Osteocyte (in vitro differentiated cells): ENCODE measurements at places on chromosomes 13 and 19. TPM values are rescaled to one million over a fixed set of nuclear protein-coding genes. Genes with fewer than 3 reads are reported as not detected.

CTXN1 gene
- 28.7 and 28.8 TPM in 2 replicates for total RNA-seq

C13orf42 gene
- total RNA-seq: not detected in 2 replicates

PTH2 gene
- total RNA-seq: not detected in 2 replicates

SHISA7 gene
- not detected in 2 replicates for total RNA-seq

STOML3 gene
- not detected in 2 replicates for total RNA-seq

DNA sequence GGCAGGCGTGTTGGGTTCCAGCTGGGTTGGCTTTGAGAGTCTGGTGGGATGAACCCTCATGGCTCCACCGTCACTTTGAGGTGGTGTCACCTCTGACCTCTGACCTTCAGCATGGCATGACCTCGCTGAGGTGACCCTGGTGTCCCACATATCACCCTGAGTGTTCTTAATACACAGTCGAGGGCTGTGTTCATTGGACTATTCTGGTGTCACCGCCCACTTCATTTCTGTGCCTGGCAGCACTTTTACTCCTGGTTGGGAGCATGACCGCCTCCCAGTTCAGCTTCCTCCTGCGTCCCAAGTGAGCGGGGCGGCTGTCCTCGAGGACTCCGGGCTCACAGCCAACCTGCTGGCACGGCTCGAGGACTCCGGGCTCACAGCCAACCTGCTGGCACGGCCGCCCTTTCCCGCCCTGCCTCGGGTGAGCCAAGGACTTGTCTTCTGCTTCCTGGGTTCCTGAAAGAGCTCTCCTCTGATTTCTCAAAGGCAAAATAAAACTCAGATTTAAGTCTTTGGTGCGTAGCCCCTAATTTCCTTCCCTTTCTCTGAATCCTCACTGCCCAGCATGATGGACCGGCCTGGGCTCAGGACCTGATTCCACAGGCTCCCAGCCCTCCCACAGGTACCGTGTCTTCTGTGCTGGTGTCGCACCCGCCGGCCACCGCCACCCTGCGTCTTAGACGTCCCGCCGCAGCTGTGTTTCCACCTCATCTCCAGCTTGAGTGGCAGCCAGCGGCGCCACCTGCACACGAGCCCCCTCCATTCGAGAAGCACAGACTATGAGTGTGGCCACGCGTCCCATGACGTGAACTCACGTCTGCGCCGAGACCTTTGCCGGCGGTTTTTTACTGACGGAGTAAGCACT, 10.4 kb downstream of the ATP4B start:
- peak; percentile 96 for DNase-seq
- peaks cover 27% of the 10 kb centered on the region for H3K4me1 ChIP-seq
- H3K36me3 ChIP-seq: no peaks in the 10 kb centered on the region
- H3K4me3 ChIP-seq: peak overlapping the region; percentile 29

- DNase-seq: no peak
- peaks cover 16% of the 10 kb centered on the region for H3K27me3 ChIP-seq
- no peaks in the 10 kb centered on the region for H3K36me3 ChIP-seq
- H3K27ac ChIP-seq: no peak overlapping the region
- H3K4me3 ChIP-seq: no peak overlapping the region
Observed at GRCh38 chr19:33290956-33291622, 11.2 kb downstream of the CEBPA start.

DNA sequence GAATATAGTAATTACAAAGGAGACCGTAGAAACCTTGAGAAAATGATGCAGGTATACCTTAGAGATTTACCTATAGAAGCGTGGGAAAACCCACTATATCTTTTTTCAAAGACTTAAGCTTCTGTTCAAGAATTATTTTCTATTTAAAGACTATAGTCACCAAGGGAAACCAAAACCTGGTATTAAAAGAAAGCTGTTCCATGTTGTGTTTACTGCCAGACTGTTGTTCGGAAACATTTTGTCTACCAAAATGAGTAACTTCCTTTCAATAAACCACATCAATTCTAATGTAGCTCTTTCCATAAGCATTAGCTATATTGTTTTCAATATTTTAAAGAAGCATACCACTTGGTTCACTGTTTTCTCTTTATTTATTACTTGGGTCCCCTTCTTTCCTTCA, 182.9 kb upstream of the SLITRK6 start:
- H3K27ac ChIP-seq: no peak overlapping the region
- no peak overlapping the region for H3K4me3 ChIP-seq
- no peak for DNase-seq
- H3K36me3 ChIP-seq: no peaks in the 10 kb centered on the region
- H3K27me3 ChIP-seq: no peaks in the 10 kb centered on the region
- H3K4me1 ChIP-seq: peaks cover 10% of the 10 kb centered on the region

DNA sequence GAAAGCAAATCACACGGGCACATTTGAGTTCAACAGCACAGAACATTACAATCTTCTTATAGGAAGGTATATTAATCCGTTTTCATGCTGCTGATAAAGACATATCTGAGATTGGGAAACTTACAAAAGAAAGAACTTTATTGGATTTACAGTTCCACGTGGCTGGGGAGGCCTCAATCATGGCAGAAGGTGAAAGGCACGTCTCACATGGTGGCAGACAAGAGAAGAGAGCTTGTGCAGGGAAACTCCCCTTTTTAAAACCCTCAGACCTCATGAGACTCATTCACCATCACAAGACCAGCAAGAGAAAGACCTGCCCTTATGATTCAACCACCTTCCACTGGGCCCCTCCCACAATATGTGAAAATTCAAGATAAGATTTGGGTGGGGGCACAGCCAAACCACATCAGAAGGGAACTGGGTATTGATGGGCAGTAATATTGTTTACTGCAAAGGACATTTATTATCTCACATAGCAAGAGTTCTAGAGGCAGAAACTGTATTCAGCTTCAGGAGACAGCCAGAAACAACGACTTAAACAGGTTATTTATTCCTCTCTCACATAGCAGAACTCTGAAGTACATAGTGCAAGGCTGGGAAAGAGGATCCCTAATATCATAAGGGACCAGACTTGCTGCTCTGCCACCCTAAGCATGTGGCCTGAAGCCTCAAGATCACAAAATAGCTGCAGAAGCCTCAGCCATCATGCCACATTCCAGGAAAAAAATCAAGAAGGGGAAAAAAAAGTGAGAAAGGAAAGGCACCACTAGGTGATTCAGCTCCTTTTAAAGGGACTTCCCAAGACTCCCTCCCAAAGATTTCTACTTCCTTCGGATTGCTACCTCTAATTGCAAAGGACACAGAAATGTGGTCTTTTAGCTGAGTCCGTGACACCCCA, 23.1 kb downstream of the FXYD5 start:
- H3K4me3 ChIP-seq: no peak overlapping the region
- peaks cover 2% of the 10 kb centered on the region for H3K27me3 ChIP-seq
- no peaks in the 10 kb centered on the region for H3K36me3 ChIP-seq
- H3K27ac ChIP-seq: no peak overlapping the region
- peak; percentile 23 for DNase-seq
- peaks cover 2% of the 10 kb centered on the region for H3K4me1 ChIP-seq

DNA sequence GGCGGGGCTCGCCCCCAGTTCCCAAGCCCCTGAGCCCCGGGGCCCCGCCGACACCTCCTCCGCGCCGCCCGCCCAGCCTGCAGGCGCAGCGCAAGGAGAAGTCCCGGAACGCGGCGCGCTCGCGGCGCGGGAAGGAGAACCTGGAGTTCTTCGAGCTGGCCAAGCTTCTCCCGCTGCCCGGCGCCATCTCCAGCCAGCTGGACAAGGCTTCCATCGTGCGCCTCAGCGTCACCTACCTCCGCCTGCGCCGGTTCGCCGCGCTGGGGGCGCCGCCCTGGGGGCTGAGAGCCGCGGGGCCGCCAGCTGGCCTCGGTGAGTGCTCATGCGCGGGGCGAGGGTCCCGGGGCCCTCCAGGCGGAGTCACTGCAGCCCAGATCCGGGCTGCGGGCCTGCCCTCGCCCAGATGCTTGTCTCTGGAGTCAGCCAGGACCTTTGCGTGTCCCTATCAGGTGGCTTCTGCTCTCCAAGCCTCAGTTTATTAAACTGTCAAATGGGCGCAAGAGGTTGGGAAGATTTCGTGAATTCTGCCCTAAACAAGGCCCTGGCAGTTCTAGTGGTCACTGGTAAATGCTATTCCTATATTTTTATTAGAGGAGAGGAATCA, 2.0 kb downstream of the NPAS1 start:
- peaks cover 25% of the 10 kb centered on the region for H3K27me3 ChIP-seq
- H3K4me1 ChIP-seq: peaks cover 15% of the 10 kb centered on the region
- DNase-seq: no peak

DNA sequence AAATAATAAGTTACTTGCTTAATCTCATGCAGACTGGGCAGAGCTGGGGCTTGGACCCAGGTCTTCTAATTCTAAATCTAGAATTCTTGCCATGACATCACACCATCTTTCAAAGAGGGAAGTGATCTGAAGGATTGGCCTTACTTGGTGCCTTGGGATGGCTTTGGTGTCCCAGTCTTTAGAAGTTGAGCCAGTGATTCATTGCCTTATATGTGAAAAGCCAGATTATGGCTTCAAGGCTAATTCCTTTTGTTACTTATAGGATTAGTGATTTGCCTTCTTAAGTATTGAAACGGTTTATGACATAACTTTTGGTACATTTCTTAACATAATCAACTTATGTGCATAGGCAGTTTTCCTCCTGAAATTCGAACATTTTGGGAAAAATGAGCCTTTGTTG, 14.9 kb downstream of the COG3 start:
- no peak for DNase-seq
- H3K4me3 ChIP-seq: no peak overlapping the region
- no peak overlapping the region for H3K27ac ChIP-seq

DNA sequence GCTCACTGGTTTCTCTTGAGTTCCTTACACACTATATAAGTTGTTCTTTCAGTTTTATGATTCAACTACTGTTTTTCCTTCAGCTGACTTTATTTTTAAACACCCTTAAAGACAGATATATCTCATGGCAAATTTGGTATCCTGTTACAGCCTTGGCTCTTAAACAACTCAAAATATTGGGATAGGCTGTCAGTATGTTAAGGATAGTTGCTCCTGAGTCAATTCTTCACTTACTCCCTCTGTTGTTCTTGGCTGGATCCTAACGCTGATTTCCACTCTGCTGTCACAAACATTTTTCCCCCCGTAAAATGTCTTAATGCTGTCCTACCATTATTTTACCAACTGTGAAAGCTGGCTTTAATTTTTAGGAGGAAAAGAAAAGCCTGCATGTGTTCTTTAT, 1.2 kb downstream of the KCNRG start:
- peak overlapping the region; percentile 80 for H3K27ac ChIP-seq
- H3K4me3 ChIP-seq: peak overlapping the region; percentile 33
- peaks cover 43% of the 10 kb centered on the region for H3K4me1 ChIP-seq

DNA sequence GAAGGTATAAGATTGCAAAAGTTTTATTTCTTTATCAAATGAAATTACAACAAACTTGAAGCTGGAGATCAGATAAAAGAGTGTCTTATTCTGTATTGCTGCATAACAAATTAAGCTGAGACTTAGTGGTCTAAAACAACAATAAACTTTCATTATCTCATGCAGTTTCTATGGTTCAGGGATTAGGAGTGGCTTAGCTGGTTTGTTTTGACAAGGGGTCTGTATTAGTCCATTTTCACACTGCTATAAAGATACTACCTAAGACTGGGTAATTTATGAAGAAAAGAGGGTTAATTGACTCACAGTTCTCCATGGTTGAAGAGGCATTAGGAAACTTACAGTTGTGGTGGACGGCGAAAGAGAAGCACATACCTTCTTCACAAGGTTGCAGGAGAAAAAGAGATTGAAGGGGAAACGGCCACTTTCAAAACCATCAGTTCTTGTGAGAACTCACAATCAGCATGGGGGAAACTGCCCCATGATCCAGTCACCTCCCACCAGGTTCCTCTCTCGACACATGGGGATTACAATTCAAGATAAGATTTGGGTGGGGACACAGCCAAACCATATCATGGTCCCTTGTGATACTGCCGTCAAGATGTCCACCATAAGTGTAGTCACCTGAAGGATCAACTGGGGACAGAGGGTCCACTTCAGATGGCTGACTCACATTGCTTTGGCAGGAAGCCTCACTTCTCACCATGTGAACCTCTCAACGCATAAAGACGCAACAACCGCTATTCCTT, 97.8 kb downstream of the RNF17 start:
- H3K4me1 ChIP-seq: no peaks in the 10 kb centered on the region
- H3K36me3 ChIP-seq: no peaks in the 10 kb centered on the region
- no peak overlapping the region for H3K27ac ChIP-seq

DNA sequence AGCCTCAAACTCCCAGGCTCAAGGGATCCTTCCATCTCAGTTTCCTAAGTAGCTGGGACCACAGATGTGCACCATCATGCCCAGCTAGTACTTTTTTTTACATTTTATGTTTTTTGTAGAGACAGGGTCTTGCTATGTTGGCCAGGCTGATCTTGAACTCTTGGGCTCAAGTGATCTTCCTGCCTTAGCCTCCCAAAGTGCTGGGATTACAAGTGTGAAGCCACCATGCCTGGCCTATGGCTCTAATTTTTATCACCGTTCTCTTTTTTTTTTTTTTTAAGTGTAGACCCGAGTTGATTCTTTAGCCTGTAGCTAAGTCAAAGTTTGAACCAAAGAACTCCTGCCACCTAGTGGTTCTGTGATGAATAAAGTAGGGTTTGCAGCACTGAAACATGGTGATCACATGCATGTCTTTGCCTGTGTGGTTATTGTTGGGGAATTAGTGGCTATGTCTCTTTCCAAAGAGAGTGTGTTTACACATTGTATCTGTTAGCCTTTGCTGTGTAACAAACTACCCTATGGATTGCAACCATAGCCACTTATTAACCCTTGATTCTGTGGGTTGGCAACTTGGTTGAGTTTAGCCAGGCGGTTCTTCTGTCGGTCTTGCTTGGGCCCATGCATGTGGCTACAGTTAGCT, 11.6 kb downstream of the NFILZ start:
- H3K4me1 ChIP-seq: peaks cover 30% of the 10 kb centered on the region
- H3K36me3 ChIP-seq: peaks cover 1% of the 10 kb centered on the region

DNA sequence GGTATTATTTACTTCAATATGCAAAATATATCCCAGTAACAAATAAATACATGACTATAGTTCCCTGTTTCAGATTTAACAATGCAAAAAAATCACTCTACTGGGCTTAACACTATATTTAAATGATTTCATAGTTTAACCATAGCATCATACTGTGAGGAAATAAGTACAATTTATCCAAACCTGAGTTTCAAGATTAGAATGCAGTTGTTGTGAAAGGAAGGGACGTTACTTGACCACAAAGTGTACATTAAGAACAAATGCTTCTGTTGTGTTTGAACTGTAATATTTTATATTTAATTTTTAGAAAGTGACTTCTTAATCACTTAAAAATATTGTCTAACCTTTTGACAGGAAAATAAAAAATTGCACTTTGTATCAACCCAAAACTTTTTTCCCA, 1747.9 kb upstream of the SPRY2 start:
- no peaks in the 10 kb centered on the region for H3K27me3 ChIP-seq
- no peak for DNase-seq
- no peak overlapping the region for H3K4me3 ChIP-seq
- no peak overlapping the region for H3K27ac ChIP-seq
- no peaks in the 10 kb centered on the region for H3K4me1 ChIP-seq

- no peak overlapping the region for H3K4me3 ChIP-seq
- H3K4me1 ChIP-seq: peaks cover 9% of the 10 kb centered on the region
- no peak overlapping the region for H3K27ac ChIP-seq
- no peak for DNase-seq
Observed at GRCh38 chr13:70630247-70630646, 522.0 kb upstream of the KLHL1 start.
